ENCODE measurements at places on chromosomes 11 and 22. TPM values are rescaled to one million over a fixed set of nuclear protein-coding genes. Genes with fewer than 3 reads are reported as not detected.

Gene DCPS
- 4.5 TPM for total RNA-seq

Gene RAC2
- total RNA-seq, result 0.64 TPM

- no peak for DNase-seq
Measured at GRCh38 chr11:28674433-28675103, 566.4 kb downstream of the METTL15 start.

GRCh38 chr11:121716060-121716459 is 263.3 kb upstream of the SORL1-AS1 start:
- no peak for DNase-seq

GRCh38 chr11:17939542-17939941 is 73.3 kb downstream of the SERGEF start:
- peak; percentile 85 for DNase-seq

Gene FGF3
- total RNA-seq, result 6.5 TPM

DNA sequence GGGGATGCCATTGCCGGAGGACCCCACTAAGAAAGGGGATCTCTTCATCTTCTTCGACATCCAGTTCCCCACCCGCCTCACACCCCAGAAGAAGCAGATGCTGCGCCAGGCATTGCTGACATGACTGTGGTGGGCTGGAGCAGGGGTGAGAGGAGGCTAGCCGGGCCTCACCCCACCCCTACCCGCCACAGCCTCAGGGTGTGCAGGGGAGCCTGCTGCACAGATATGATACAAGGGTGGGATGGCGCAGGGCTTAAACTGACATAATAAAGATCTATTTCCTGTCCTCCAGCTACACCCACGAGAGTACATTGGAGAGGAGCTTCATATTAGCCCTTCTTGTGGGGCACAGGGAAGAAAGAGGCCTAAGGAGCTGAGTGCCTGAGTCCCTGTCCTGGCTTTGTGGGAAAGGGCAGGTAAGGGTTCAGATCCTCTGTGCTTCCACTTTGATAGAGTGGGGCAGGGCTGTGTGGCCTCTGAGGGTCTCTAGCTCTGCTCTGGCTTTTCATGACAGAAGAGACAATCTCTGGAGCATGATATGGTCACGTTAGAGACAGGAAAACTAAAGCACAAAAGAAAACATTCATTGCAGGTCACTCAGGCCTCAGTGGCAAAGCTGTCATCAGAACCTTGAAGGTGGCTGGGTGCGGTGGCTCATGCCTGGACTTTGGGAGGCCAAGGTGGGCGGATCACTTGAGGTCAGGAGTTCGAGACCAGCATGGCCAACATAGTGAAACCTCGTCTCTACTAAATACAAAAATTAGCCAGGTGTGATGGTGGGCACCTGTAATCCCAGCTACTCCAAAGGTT is 12.4 kb downstream of the UCP2 start:
- no peak for DNase-seq

GRCh38 chr11:119367661-119368120 is 13.8 kb downstream of the USP2 start:
- no peak for DNase-seq

GRCh38 chr11:33449798-33450197 is 192.6 kb downstream of the HIPK3 start:
- DNase-seq, result no peak

Gene ZNRF3
- total RNA-seq, result 13.3 TPM

DNA sequence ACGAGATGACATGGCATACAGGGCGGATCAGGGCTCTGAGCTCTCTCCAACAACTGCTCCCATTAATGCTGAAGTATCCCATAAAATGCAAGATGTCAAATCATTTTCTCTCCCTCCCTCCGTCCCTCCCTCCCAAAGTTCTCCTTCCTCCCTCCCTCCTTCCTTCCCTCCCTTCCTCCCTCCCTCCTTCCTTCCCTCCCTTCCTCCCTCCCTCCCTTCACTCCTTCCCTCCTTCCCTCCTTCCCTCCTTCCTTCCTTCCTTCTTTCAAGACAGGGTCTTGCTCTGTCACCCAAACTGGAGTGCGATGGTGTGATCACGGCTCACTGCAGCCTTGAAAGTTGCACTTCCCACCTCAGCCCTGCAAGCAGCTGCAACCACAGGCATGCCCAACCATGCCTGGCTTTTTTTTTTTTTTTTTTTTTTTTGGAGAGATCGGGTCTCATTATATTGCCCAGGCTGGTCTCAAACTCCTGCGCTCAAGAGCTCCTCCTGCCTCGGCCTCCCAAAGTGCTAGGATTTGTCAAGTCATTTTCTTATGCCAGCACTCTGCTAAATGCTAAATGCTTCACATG is 38.2 kb downstream of the TXN2 start:
- no peak for DNase-seq

Gene SPINDOC
- 12.2 TPM for total RNA-seq

DNA sequence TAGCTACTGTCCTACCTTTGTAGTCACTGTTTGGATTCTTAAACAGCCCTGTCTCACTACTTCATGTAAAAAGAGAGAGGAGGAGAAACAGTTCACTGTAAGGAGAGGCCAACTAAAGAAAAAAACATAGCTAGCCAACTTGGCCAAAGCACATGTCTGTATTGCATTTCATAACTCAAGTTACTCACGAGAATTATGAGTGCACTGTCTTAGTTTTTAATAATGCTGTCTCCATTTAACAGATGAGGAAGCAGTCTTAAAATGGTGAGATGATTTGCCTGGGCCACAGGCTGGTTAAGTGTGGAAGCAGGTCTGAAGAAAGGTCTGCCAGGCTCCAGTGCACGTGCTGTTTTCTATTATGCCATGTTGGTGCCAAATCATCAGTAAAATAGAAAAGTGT is 104.5 kb downstream of the UVRAG start:
- DNase-seq, result no peak

GRCh38 chr22:48635816-48636215 is 1191.9 kb downstream of the BRD1 start:
- peak; percentile 23 for DNase-seq

GRCh38 chr11:116649268-116649667 is 123.5 kb downstream of the BUD13 start:
- no peak for DNase-seq

- DNase-seq, result no peak
Measured at GRCh38 chr22:48238966-48239365, 1476.5 kb downstream of the TBC1D22A start.

Gene ANO3
- total RNA-seq, result 0.45 TPM

- no peak for DNase-seq
Measured at GRCh38 chr11:393219-394033, 583 bp upstream of the PKP3 start.

DNA sequence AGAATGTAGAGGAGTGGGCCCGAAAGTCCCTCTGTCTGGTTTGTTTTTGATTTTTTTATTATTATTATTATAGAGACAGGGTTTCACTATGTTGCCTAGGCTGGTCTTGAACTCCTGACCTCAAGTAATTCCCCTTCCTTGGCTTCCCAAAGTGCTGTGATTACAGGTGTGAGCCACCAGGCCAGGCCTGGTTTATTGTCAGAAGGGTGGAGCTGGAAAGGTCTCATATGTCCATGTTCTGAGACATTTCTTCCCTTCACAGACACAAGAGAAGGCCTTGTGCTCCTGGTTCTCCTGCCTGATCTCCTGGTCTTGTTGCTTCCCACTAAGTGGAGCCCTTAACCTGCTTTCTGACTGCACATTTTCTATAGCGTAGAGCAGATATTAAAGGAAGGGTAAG is 46.0 kb upstream of the CLPB start:
- no peak for DNase-seq

- DNase-seq, result no peak
Measured at GRCh38 chr11:22558664-22559063, 67.0 kb downstream of the FANCF start.

- no peak for DNase-seq
Measured at GRCh38 chr11:3052109-3052479, 5.1 kb downstream of the CARS1 start.

DNA sequence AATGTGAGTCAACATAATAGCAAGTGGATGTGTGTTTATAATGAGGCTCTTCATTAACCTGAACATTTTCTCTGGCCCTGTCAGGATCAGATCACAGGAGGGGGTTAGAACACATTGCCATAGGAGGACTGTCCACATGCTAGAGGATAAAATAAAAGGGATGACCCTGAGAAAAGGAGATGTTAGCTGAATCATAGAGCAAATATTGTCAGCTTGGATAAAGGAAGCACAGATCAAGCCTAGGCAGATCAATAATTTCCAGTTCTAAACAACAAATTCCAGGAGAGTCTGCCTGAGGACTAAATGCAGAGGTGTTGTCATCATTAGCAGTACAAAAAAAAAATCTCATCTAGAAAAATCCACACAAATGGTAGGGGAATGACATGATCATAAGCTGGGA is 337.9 kb downstream of the LRRC4C start:
- no peak for DNase-seq

Gene TH
- total RNA-seq, result 0.54 TPM

DNA sequence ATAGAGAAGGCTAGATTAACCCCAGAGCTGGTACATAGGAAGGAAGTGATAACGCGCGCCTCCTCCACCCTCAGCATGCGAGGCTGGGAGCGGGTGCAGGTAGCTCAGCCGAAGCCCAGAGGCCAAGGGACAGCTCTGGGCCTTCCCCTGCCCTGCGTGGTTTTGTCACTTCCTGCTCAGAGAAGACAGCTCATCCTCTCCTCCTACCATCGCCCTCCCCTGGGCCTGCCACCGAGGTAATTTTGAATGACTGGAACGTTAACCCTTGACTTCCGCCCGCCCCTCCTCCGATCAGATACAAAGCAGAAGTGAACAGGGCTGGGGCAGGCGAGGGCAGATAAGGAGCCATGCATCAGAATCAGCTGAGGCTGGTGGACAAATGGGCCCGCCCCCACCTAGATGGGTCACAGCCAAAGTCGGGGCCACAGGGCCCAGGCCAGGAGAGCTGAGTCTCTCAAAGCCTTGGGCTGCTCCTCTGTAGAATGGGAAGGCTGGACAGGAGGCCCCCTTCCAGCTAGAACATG is 1.6 kb downstream of the RAC2 start:
- no peak for DNase-seq

Gene PKDREJ
- under 0.01 TPM for total RNA-seq

DNA sequence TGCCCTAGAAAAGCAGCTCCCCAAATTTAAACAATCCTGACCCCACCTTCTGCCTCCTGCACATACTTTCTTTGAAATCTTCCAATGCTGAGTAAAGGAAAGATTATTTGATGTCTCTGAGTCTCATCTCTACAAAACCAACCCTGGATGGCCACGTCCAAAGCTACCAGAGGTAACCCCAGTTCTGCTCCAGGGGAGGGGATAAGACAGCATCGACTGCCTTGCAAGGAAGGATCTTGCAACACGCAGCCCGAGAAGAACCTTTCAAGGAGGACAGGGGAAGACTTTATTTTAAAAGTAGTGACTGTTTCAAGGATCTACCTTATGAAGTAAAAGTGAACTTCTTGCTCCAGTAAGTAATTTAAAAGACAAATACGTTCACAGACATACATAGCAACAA is 66.5 kb upstream of the TMEM45B start:
- no peak for DNase-seq

- DNase-seq, result no peak
Measured at GRCh38 chr22:50367778-50368500, 24.8 kb downstream of the PPP6R2 start.

DNA sequence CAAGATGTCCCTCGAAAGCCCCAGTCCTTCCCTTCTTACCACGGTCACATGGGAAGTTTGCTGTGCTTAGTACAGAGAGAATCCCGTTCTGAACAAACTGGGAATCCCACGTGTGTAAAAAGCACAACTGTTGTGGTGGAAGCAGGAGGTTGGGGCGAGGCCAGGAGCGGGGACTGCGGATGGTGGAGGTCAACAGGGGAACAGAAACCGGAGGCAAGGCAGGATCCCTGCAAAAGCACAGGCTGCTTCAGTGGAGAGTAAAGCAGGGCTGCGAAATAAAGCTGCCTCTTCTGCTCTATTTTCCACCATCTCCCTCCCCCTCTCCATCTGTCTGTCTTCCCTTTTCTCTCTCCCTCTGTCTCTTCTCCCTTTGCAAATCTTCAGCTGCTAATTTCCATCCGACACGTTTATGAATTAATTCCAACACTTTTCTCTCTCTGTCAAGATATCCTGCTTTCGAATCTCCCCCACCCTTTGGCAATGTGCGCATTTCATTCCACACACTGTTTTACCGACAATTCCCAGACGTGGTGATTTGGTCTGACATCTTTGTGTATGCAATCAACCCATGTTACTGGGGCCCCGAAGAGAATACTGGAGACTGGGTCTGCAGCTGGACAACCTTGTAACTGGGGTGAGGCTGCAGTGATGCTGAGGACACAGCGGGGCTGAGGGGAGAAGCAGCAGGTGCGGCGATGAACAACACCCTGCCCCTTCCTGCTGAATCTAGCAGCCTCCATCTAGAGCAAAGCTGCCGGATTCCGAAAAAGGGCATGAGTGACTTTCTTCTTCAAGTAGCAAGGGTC is 571.8 kb downstream of the OPCML start:
- peak; percentile 54 for DNase-seq

Gene BEST1
- total RNA-seq, result 1.9 TPM

Gene SMTNL1
- not detected for total RNA-seq

Gene FJX1
- total RNA-seq, result 17.2 TPM

DNA sequence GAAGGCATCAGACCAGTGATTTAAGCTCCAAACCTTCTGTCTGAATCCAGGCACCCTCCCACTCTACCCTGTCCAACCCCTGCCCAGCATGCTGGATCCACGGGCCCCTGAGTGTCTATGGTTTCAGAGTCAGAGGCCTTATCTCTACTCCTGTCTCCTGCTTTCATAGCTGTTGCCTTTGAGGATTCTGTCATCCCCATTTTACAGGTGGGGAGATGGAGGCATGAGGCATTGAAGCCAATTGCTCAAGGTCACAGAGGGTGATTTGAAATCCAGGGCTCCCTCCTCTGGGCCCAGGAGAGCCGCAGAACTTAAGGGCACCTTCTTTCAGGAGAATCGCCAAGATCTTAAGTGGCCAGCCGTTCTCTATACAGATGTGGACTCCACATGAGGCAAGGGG is 3.1 kb downstream of the KCNJ4 start:
- DNase-seq, result no peak

DNA sequence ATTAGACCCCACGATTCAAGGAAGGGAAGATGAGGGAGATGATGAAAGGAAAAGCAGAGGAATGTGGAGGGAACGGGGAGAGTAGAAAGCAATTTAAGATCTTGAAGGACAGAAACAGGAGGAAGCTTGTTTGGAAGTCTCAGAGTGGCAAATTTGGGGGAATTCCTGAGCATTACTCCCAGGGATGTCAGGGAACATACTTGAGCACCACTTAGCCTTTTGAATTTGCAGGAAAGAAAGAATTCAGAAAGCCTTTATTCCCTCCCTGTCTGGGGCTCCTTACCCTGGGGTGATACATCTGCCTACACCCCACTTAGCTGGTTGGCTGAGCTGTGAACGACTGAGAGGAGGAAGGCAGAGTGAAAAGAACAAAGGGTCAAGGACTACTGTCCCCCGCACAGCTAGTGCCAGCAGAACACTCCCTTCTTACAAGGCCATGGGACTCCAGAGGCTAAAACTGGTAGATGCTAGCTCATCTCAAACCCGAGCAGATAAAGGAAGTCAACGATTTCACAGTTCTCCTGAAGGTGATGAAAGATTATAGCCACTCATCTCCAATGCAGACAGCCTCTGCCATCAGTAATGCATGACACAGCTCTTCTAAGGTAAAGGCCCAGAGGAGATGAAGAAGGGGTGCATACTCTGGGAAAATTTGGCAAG is 84.0 kb upstream of the AKIP1 start:
- no peak for DNase-seq
